ENCODE measurements at places on chromosomes 12 and 14.

GRCh38 chr14:64640839-64641238 is 63.4 kb upstream of the PLEKHG3 start:
- DNase-seq, result no peak

GRCh38 chr12:4905316-4905715 is 4.4 kb upstream of the KCNA1 start:
- DNase-seq, result no peak

- no peak for DNase-seq
These were observed 124.2 kb downstream of the DENND5B start for GRCh38 chr12:31466768-31467167.

DNA sequence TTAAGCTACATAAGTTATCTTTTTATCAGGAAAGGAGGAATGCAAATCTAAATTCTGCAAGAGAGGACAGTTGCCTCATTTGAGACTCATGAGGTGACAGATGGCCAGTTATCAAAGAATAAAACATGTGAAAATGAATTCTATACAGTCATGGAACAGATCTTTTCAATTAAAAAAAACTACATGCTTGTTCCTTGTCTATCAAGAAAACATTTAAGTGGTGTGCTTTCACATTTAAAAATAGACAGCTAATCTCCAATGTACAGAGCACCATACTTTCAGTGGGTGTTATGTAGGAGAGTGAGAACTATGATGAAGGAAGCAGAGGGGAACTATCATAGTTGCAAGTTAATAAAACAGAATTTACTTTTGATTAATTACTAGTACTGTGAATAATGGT is 76.7 kb upstream of the TTC7B start:
- no peak for DNase-seq

DNA sequence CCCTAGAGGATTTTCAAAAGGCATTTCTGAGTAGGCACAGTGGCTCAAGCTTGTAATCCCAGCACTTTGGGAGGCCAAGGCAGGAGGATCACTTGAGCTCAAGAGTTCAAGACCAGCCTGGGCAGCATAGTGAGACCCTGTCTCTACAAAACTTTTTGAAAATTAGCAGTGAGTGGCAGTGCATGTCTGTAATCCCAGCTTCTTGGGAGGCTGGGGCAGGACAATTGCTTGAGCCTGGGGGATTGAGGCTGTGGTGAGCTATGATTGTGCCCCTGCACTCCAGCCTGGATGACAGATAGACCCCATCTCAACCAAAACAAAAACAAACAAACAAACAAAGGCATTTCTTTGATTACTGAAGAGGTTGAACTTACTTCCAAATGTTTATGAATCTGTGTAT is 201.4 kb downstream of the KIF26A start:
- DNase-seq, result no peak

DNA sequence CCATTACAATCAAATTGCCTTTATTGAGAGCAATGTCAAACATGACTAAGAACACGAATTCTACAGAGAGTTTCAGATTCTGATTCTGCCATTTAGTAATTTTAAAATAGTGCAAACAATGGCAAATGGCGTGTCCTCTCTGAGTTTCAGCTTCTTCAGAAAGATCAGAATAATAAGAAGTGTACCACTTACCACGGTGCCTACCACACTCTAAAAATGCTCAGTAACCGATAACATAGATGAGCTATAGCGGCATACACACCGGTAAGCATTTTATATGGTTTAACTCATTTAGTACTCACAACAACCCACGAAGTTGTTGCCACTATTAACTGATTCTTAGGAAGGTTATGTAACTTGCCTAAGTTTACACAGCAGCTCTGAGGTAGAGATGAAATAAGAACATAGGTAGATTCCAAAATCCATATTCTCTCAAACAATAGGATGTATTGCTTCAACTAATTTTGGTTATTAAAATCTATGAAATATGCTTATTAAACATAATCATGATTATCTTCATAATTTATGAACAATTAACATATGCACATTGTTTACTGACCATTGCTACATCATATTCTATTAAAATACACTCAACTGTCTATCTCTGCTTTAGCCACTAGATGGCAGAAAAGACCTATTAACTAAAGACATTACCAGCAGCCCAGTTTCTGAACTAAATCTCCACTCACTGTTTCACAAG is 38.3 kb downstream of the SLC6A15 start:
- peak; percentile 25 for DNase-seq

DNA sequence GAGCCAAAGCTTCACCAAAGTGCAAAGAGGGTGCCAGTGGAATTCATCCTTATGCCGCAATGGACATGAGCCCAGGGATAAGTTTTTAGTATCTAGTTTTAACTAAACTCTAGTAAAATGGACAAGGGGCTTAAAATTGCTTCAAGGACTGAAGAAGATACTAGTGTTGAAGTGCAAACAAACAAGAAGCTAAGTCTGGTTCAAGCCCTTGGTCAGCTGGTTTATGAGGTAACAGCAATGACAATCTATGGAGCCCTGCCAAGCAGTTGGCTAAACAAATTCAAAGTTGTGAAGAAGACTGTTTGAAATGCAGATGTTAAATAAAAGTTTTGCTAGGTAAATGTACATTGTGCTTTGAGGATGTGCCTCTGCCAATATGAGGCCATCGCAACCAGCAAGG is 209.4 kb downstream of the KTN1 start:
- DNase-seq, result peak; percentile 46

GRCh38 chr12:40996091-40996490 is 192.0 kb upstream of the PDZRN4 start:
- DNase-seq, result no peak

DNA sequence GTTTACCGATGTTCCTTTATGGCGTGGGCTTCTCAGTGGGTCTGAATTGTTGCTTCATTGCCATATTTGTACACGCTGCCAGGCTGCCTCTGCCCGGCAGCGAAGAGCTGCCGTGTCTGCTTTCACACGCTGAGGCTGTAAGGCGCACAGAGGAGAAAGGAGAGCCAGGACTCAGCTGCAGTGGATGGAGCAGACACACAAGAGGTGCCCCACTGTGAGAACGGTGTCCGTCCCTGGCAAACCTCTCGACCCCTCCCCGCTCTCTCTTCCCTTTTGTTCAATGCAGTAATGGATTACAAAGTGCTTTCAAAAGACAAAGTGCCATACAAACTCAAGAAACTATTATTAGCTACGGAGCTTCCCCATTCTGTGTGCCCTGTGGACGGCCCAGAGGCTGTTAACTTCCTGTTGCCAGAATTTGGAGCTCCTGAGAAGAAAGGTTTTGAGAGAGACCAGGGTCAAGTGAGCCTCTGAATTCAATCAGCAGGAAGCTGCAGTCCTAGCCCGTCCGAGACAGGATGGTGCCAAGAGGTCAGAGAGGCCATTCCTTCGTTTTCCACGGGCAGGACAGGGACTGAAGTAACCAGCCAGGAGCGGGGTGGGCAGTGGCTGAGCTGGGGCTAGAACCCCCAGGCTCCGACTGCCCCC is 15.8 kb downstream of the CCND2 start:
- DNase-seq, result no peak

- no peak for DNase-seq
These were observed 59.4 kb downstream of the CIT start for GRCh38 chr12:119817546-119818343.

- DNase-seq, result no peak
These were observed 14.2 kb downstream of the HIP1R start for GRCh38 chr12:122849352-122850047.

GRCh38 chr12:110582276-110583136 is 612 bp downstream of the PPTC7 start:
- peak; percentile 22 for DNase-seq

- DNase-seq, result no peak
These were observed 98.8 kb downstream of the B4GALNT3 start for GRCh38 chr12:558580-558979.

DNA sequence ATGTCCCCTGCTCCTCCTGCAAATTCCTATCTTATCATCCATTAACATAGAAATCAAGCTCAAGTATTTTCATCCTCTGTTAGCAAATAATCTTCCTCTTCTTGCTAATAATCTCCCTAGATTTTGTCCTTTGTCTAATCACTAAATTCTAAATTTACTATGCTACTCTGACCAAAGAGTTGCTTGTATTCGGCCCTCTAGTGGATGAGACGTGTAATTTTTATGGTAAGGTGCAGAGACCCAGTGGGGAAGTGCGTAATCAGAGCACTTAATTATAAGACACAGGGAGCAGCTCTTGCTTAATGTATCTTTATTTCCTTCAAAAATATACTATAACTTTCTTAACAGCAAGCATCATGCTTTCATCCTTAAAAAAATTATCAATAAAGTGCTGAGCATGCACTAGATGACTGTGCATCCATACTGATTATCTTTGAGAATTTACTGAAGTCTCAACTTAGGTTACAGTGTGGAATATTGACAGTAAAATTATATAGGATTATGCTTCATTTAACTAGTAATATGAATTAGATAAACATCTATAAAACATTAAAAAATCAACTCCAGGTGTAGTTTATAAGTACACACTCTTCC is 212.6 kb downstream of the SLC16A7 start:
- peak; percentile 29 for DNase-seq

DNA sequence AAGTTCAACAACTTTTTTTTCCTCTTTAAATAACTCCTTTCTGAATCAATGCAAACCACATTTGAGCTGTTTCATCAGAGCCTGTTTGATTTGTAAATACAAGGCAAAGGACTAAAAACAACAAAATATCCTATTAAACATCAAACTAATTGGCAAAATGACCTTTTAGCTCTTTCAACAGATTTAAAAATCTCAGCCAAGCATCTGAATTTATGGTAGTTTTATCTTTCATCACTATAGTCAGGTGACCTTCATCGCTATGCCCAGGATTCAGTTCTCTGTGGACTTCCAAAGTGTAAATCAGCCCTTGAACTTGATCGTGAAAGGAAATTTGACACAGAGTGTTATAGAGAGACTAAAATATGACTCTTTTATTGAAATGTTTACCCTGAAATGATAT is 1554.5 kb upstream of the FLRT2 start:
- peak; percentile 36 for DNase-seq

GRCh38 chr12:116672010-116672409 is 65.9 kb downstream of the SPRING1 start:
- DNase-seq, result no peak

GRCh38 chr12:131950182-131950913 is 606 bp downstream of the EP400 start:
- no peak for DNase-seq

GRCh38 chr12:20950248-20950647 is 139.7 kb downstream of the SLCO1B3 start:
- DNase-seq, result peak; percentile 6

DNA sequence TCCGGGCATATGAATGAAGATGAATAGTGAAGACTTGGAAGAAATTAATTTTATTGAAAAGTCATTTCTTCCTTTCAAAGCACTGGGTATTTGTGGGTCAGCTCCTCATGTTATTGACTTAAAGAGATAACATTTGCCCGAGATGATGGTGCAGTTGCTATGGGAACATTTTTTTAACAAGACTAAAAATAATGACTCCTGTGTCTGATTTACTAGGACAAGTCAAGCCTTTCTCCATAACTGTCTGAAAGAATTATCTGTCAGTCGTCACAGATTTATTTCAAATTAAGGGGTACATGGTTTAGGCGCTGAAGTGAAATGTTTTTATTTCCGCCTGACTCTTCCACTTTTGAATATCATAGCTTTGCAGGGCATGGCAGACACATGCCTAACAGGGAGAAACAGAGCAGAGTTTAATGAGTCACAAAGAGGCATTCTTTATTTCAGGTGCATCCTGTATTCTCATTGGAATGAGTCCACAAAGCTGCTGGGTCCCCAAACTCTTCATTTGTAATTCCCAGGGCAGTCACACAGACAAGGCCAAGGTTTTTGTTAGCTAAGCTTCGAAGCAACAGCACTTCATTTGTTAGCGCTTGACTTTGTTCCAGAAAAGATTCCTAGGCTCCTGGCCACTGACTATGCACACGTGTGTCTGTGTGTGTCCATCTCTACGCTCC is 4.3 kb upstream of the GPHB5 start:
- DNase-seq, result peak; percentile 2

- DNase-seq, result no peak
These were observed 103.9 kb downstream of the ARID2 start for GRCh38 chr12:45833401-45833800.

GRCh38 chr12:72207079-72207478 is 65.1 kb upstream of the TRHDE start:
- peak; percentile 7 for DNase-seq

DNA sequence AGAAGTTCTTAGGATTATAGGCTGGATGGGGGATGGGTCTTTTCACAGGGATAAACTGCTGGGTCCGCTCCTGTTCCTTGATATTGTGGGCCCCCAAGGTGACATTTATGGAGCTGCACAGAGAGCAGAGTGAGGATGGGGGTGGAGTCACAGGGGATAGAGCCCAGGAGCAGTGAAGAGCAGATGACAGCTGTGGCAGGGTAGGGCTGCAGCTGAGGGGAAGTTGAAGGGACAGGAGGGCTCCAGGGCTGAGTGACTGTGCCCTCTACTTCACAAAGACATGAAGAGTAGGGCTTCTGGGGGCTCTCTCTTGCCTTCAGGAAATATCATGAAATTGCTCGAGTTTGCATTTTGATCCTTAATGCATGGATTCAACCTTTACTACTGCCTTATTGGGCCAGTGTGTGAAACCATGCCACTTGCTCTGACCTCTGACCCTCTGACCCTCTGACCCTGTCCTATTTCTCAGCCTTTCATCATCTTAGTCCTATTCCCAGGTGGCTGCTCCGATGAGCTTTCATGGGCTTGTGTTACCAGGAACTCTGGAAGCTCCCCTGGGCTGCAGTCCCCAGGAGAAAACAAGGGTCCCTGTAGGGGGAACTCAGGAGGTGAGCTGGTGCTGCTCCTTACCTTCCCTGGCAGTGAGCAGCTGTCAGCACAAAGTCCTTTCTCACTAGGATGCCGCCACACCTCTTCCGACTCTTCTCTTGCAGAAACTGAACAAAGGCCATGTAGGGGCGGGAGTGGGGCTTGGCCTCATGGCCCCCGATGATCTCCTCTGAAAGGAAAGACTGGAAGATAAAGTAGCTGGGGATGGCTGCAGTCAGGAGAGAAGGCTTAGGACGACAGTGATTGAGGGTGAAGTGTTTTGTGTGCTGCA is 1.6 kb downstream of the GZMH start:
- no peak for DNase-seq

DNA sequence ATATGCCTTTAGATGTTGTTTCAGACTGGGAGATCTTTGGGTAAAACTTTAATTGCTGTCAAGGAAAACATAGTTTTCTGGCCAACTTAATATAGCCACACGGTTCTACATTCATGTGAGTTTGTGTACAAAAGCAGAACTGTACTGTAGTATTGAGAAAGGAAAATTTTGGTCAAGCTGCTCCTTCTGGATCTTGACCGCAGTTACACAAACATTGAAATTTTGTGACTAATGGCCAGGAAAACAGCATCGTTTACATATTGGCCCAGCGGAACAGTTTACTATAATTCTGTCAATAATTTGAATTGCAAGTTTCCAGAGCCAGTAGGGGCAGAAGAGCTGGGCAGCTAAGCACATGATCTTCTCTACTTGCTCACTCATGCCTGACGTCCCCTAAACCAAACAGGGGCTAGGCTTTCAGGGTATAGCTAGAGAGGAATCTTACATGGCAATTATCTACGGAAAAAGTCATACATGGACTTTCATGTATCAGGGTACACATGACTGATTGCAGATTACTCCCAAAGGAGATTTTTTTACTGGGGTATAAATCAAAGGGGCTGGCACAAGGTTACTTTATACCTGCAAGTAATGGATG is 11.4 kb upstream of the ART4 start:
- no peak for DNase-seq

GRCh38 chr14:45038865-45039264 is 45.1 kb upstream of the PRPF39 start:
- DNase-seq, result no peak
